ENCODE measurements at places on chromosomes 13 and 19.

DNA sequence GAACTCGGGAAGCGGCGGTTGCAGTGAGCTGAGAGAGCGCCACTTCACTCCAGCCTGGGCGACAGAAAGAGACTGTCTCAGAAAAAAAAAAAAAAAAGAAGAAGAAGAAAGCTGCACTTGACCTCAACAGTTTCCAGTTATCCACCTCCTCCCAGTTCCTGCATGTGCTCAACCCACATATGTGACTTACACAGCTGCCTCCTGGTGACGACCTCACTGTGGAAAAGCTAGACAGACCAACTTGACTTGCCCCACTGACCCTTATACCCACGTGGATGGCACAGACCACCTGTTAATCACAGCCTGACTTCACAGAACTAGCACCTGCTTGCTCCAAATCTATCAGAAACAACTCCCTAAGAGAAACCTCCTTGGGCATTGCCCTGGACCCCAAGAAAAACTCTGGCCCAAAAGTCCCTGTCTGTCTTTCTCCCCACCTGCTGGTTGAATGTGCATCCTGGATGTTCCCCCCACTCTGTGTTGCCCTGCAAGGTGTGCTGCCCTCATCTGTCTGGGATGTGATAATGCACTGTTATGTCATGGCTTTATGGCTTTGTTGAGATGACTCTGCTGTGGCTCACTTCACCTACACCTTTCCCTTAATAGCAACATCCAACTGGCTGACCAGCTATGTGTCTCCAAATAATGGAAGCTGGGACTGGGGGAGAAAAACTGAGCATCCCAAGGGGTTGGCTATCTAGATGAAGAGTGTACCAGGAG is 2.8 kb downstream of the ZNF20 start:
- DNase-seq, result no peak

DNA sequence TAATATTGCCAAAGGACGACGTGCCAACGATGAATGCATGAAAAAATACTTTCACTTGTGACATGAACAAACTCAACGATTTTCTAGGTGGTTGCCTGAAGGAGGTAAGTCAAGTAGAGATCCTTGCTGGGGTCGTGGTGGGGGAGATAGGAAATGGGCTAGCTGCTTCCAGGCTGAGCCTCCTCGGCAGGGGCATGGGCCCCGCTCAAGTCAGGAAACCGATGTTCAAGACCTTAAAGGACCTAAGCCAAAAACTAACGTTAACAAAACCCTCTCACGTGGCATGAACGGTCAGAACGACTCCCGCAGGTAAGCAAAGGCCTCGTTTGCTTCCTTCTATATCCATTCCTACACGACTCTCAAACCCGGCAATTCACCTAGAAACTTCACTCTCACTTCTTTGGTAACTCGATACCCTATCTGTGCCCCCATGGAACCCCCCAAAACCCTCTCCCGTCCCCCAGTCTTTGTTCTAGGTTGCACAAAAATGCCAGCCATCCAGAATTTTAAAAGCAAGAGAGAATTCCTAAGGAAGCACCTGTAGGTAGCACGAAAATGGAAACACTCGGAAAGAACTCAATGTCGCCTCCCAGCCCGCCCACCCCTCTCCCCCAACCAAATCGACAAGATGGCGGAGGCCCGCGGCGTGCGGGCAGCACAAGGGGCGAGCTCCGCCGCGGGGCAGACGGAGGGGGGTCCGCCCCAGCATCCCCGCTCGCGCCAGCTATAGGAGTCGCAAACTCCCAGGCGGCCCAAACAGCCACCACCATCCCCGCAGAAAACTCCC is 13.6 kb downstream of the ACP4 start:
- DNase-seq, result no peak

- no peak for DNase-seq
Observed at GRCh38 chr19:13611596-13611995, 105.3 kb upstream of the CACNA1A start.

DNA sequence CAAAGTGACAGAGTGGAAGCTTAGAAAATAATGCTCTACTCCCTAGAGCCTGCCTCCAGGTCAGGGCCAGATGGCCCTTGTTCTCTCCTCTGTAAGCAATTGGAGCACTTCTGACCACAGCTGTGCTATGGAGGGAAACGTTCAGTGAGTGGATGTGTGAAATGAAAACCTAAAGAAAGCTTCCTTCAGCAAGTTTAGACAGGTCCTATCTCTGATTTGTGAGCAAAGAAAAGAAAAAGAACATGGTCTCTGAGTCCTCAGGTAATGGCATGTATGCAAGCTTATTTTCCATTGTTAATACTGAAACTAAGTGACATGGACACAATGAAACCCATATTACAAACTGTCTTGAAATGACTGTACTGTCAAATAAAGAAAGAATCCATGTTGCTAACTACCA is 1486.8 kb downstream of the EFNB2 start:
- no peak for DNase-seq

GRCh38 chr13:110835721-110836604 is 78.9 kb downstream of the ANKRD10 start:
- DNase-seq, result no peak

GRCh38 chr19:2327773-2328400 is 499 bp downstream of the LSM7 start:
- no peak for DNase-seq

DNA sequence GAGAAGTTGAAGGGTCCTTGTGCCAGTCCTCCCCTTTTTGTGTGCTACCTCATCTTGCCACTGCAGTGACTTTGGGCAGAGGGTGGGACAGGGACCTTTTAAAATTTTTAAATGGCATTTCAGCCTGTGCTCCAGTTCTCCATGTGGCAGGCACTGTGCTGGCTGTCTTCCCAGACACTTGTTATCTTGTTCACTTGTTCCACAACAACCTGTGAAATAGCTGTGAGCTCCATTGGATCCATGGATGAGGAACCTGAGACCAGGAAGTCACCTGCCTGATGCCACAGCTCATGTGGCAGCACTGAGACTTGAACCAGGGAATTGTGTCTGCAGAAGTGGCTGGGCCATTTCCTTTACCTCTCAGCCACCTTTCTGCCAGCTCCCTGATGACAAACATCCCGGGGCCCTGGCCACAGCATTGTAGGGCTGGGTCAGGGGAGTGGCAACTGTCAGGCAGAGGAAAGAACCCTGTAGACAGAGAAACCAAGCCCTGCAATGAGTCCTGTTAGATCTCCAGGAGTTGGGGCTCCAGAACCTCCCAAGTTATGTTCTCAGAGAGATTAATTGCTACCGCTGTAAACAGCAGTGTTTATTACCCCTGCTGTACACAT is 6.4 kb downstream of the EGLN2 start:
- no peak for DNase-seq

- DNase-seq, result no peak
Observed at GRCh38 chr13:32047088-32047487, 15.5 kb downstream of the FRY start.

DNA sequence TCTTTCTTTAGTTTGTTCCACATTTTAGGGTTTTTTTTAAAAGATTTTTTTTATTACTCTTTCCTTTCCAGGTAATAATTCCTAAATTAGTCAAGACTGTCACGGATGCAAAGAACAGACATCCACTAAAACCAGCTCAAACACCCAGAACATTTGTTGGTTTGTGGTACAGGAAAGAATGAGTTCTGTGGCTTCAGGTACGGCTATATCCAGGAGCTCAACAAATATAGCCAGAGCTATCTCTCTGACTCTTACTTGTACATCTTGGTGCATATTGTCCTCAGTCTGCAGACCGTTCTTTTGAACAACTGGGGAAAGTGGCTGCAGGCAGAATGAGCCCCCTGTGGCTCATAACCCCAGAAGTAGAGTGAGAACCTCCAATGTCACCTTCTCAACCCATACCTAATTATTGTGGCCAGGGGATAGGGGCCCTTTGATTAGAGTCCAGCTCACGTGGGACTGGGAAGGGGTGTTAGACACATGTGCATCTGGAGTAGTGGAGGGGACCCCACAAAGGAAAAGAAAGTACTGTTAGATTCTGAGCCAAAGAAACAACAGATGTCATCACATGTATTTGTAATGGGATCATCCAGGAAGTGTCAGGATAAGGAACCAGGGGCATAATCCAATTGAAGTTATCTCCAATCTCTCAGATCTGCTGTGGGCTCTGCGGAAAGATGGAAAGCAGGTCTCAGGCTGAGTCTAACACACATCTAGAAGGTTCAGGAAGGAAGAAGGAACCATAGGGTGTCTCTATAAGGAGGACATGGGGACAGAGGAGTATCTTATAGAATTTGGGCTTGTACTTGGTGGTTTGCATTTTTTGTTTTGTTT is 1.9 kb upstream of the ZNF358 start:
- DNase-seq, result no peak

DNA sequence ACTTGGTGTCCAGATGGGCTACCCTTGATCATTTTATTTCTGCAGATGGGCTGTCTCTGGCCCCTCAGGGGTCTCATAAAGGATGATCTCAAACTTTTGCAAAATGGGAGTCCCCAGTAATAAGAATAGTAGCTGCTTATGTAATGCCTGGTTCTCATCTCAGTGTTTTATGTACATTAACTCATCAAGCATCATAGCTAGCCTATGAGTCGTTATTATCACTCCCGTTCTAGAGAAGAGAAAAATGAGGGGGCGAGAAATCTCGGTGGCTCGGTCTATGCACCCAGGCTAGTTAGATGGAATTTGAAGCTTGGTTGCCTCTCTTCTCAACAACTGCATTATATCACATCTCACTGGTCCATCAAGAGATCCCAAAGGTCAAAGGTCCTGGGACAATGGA is 3.4 kb downstream of the CACNG6 start:
- DNase-seq, result no peak

GRCh38 chr19:18657590-18658365 is 20.9 kb downstream of the KLHL26 start:
- DNase-seq, result no peak

GRCh38 chr19:38929929-38930775 is at the start of gene SARS2:
SARS2 (minus strand) TSS chr19:38930763; CDS start chr19:38930736, 27 bp downstream.
- DNase-seq, result peak; percentile 88

DNA sequence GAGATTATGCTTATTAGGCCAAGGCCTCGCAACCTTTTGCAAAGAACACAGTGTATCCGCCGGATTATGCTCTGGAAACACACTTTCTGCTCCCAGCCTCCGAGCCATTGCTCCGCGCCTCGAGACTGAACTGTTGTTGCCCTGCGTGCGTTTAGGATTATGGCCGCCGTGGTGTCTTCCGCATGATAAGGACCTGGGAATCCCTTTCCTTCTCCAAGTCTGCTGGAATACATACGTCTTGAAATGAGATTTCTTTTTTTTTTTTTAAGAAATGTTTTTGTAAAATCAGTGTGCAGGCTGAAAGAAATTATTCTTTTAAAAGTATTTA is 89.8 kb upstream of the SOX1 start:
- no peak for DNase-seq

GRCh38 chr13:21638319-21639282 is 32.3 kb upstream of the FGF9 start:
- no peak for DNase-seq

DNA sequence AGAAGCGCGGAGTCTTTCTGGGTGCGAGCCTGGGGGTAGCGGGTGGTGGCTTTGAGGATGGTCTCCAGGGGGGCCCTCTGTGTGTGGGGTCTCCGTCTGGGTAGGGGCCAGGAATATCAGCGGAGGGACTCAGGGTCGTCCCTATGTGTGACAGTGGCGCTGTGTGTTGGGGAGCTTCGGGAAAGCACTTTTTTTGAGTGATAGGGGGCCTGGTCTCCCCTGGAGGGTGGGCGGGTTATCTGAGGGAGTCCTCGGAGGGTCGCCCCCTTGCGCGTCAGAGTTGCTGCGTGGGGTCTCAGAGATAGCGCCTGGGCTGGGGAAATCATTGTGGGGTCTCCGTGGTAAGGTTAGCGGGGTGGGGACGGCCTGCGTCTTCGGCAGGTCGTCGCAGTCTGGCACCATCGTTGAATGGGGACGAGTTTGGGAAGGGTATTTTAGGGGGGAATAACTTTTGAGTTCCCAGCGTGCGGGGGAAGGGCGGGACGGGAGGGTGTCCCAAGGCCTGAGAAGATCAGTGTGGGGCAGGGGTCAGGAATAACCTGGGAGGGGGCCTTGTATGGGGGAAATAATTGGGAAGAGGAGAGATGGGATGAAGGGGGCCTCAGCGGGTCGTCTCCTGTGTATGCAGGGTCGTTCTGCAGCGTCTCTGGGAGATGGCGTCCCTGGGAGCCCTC is 857 bp downstream of the IER2 start:
- DNase-seq, result no peak

DNA sequence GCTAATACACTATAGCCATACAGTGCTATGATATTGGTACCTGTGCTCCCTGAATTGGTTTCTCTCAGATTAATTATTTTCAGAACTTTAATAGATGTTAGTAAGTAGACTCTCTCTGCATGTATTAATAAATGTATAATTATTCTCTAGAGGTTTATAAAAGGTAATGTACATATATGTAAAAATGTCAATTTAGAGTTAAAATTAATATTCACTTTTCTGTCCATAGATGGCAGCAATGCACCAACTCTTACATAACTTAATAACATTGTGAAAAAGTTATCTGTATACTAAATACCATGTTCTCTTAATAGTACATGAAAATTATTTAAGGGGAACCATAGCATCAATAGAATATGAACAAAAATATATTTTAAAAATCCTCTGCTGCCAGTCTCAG is 515.0 kb upstream of the KLHL1 start:
- DNase-seq, result no peak

DNA sequence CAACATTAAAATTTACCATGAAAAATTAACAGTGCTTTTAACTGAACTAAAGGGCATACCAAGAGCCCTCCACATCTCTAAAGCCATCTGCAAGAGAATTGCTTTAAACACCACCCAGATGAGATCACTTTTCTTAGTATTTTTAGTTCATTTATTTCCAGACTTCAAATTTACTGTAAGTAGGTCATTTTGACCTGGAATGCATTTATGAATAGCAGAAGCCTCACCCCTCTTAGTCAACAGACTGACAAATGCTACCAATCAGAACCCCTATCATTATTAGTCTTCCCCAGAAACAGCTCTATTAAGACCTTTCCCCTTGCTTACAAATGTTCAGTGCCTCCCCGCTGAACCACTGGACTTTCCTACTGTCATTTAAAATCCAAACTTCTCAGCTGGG is 27.3 kb downstream of the RUBCNL start:
- no peak for DNase-seq

DNA sequence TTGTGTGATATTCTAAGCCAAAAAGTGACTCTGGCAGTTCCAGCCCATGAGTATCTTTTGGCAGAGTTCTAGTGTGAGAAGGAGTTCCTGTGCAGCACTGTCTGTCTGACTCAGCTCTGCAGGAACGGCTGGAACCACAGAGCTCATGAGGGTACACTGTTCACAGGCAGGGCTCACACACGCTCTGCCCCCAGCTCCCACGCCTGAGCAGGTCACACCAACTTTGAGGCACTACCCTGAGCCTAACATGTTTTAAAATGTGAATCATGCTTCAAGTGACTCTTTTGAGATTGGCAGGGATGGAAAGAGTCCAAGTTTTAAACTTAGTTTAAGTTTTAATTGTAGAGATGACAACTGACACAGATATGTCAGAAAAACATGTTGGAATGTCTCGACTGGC is 1203.3 kb downstream of the UQCRFS1 start:
- no peak for DNase-seq

GRCh38 chr19:55178781-55179599 is 1.1 kb downstream of the SYT5 start:
- DNase-seq, result peak; percentile 63

GRCh38 chr19:35462476-35462953 is 14.5 kb downstream of the FFAR2 start:
- DNase-seq, result no peak
